T follicular helper cell (primary cell): ENCODE measurements at places on chromosomes 11 and 22.

- DNase-seq = no peak
These were observed 6.9 kb downstream of the MCAT start for GRCh38 chr22:43136255-43136654.

DNA sequence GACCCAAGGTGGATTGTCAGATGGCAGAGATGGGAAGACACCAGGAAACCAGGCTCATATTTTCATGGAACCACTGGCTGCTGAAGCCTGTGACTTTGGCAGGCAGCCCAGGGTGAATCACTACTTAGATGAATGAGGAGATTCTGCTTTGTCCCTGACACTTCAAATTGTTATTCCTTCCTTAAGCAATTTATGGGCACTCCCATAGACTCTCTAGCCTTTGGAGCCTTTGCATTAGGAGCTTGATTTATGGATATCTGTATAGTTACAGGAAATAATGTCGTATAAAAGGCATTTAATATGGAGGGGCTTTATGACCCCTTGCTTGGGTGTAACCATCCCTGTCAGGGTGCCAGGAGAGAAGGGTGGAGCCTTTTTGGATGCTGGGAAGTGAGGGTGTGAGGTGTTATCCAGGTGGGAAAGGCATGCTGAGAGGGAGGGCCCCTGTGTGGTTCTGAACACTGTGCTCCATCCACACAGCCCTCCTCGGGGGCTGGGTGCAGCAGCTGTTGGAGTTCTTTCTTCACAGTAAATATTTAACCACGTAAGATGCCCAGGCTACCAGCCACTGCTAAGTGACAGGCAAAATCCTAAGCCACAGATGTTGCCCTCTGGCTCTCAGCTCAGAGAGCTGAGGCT, 35.3 kb downstream of the IL18 start:
- DNase-seq = no peak

DNA sequence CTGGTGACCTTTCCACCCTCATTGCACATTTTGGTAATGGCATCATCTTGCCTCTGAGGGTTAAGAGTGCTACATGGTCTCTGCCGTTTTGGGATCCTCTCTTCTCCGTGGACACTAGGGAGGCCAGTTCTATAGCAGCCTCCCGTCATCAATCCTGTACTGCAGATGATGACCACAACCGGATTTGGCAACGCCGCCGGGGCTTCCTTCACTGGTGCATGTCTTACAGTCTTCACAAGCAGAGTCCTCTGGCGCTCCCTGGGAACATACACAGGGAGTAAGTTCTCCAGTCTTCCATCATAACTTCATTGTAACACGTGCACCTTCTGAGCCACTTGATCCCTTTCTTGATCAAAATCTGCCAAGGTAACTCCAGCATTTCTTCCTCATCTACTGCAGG, 69.0 kb upstream of the SLC22A12 start:
- DNase-seq = no peak

DNA sequence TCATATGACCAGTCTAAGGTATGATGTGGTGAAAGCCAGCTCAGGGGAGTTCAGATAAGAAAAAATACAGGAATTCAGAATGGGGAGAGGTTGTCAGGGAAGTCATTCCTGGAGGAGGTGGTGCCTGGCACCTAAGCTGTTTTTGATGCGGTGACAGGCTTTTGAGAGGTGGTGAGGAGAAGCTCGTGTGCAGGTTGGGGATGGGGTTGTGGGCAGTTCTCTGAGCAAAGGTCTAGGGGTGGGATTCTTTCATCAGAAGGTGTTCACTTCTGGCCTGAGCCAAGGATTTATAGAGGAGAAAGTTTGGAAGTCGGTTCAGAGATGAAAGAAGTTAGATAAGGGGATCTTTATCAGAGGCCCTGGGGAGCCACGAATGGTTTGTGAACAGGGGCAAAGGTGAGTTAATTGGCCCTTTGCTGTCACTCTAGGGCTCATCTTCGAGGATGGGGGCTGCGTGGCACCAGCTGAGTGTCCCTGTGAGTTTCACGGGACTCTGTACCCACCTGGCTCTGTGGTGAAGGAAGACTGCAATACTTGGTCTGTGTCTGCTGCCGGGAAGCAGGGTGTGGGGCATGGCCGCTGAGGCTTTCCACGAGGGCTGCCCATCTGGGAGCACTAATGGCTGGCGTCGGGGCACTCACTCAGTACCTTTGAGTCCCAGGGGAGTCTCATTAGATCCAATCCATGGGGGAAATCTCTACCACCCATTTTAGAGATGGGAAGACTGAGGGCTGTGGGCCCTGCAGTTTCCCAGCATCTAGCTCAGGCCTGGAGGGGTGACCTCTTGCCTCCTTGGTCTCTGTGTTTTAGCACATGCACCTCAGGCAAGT, 13.4 kb downstream of the OTOG start:
- DNase-seq = no peak

DNA sequence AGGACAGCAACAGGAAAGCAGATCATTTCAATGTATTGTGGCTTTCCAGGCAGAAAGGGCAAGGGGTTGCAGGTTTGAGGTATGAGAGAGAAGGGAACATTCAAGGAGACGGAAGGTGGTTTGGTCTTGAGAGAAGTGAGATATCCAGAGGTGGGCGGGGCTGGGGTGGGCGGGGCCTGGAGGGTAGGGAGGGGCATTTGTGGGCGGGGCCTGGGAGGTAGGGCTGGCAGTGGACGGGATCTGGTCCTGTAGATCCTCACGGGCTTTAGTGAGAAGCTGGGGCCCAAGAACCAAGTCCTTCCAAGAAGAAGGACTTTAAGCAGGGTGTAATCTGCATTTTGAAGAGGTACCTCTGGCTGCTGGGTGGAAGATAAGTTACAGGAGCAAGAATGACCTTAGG, 199.2 kb downstream of the MN1 start:
- no peak for DNase-seq

DNA sequence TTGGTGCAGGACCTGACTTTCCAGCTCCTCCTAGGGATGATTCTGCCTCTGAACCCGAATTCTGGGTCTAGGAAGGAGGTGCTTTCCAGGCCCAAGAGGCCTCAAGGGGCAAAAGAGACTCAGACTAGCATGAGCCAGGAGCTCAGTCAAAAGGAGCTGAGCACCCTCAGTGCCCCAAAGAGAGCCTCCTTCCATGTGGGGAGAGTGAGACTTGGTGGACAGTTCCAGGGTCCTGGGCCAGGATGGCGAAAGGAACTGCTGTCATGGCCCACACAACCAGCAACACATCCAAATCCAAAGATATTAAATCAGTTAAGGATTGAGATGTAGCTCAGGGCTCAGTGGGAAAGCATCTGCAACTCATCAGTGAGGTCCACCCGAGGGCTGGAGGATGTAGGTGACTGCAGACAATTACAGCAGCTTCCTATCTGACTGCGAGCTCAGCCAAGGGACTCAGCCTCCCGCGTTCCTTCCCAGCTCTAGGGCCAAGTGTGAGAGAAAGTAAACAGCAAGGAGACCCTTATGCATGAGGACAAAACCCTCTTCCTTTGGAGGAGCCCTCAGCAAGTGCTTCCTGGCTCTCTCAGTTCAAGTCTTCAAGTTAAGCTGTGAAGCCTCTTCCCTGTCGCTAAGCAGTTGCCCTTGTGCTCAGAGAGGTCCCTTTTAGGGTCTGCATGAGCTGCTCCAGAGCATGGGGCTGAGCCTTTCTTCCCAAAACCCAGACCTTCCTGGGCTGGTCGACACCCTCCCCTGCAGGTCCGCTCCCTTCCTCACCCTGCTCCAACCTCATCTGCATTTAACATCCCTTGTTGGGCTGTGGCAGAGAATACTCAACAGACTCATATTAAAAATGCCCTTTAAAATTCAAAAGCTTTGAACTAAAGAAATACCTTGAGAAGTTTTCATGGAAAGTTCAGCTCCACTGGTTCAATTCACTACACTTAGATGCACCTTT, 35.8 kb downstream of the C11orf58 start:
- DNase-seq = no peak

GRCh38 chr22:40175611-40176244, 2.0 kb upstream of the TNRC6B start:
- DNase-seq = no peak

DNA sequence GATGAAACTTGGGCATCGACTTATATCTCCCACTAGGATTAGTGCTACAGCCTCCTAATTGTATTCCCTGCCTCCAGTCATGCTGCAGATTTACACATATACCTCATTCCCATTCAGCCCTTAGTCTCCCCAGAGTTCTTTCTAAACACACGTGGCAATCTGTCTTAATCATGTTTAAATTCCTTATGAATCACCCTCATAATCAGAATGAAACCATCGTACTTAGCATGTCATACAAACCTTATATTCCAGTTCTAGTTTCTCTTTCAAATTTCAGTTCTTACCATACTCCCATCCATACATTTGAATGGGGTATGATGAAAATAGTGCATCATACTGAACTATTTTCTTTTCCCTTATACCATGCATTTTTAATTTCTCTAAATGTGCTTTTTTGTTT, 6.0 kb upstream of the OR10A2 start:
- no peak for DNase-seq

DNA sequence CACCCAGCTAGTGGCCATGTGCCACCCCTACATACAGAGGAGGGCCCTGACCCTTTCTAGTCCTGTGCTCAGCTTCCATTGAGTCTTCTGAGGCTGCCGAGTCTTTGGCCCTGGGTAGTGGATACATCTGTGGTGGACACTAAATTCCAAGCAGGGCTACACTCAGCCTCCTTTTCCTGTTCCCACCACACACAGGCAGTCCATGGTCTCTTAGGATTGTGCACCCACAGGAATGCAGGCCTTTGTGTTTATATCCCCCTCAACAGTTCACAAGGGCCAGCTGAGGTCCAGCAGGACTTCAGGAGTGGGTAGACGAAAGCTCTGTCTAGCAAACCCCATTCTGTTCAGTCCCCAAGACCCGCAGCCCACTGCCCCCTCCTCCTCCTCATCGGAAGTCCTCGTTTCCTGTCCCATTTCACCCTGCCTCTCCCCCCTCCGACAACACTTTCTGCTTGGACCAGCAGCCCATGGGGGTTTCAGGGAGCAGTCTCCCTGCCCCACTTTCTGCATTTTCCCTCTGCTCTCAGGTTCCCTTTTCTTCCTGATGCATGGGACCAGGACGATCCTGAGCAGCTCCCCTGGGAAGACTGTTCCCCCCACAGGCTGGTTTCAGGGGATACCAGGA, 91.8 kb downstream of the SWAP70 start:
- DNase-seq = no peak

GRCh38 chr11:128701086-128701485, 7.2 kb downstream of the FLI1 start:
- no peak for DNase-seq

GRCh38 chr22:19696504-19697276, 17.6 kb upstream of the SEPTIN5 start:
- no peak for DNase-seq

DNA sequence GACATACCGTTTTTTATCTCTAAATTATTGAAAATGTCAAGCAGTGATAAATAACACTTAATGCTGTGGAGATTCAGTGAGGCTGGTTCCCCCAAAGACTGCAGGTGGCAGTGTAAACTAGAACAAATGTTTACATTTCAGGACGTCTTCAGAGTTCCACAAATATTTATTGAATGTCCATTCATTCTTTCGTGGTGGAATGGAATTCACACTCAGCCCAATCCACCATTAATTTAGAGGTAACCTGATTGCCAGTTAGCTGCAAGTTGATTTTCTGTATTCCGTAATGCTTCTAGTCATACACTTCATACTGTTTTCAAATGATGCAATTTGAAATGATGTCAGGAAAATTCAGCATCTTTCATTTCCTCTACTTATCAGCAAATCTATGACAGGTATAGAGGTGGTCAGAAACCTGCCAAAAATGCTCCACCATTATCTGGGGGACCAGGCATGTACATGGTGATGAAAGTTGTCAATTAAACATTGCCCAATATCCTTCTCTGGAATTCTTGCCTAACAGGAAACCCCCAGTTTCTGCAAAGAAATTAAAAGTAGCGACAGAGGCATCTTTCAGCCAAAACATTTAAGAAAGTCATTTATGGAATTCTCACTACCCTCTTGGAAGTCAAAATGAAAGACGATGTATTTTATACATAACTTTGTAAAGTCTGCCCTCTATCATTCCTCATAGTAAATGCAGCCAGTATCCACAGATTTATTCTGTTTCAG, 94.3 kb upstream of the BMAL1 start:
- no peak for DNase-seq

- no peak for DNase-seq
These were observed 497.2 kb downstream of the NTM start for GRCh38 chr11:131867457-131868257.

DNA sequence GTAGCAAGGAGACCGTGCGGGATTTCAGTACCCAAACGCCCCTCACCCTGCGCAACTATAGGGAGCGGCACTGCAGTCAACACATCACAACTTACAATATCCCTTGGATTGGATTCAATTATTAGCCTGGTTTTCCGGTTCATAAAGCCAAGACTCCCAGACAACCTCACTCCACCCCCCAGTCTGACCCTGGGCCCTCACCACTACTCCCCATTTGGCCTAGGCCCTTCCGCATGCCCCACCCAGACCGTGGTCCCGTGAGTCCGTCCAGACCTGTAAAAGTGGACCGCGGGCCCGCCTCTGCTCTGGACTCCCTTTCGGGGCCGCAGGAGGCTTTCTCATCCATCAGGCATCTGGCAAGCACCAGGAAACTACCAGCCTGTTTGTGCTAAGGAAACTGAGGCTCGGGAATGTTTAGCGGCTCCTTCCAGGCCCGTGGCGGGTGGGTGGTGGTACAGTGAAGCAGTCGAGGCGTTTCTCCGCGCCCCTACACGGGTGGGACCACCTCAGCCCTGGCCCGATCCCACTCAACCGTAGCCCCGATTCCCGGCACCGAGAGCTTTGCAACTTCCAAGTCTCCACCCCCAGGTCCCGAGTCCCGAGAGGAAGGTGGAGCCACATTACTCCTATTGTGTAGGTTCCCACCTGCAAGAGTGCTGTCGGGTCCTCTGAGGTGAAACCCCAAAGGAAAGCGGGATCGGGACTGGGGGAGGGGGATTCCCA, 679 bp upstream of the DPP3 start:
- DNase-seq = no peak

DNA sequence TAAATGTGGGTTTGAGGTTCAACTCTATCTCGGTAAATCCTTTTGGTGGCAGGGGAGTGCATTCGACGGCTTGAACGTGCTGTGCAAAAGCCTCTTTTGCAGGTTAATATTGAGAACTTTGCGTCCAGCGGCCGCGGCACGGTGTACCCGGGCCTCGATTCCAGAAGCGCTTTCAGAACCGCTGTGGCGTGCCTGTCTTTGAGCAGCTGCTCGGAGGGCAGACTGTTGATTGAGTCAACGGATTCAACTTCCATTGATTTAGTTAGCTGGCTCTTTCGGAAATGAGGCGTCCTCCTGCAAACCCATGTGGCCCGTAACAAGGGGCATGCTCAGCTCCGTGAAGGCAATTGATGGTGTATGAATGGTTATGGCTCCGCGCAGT, 1247.8 kb downstream of the BRD1 start:
- no peak for DNase-seq

- no peak for DNase-seq
These were observed 18.9 kb downstream of the BCR start for GRCh38 chr22:23199159-23199558.

DNA sequence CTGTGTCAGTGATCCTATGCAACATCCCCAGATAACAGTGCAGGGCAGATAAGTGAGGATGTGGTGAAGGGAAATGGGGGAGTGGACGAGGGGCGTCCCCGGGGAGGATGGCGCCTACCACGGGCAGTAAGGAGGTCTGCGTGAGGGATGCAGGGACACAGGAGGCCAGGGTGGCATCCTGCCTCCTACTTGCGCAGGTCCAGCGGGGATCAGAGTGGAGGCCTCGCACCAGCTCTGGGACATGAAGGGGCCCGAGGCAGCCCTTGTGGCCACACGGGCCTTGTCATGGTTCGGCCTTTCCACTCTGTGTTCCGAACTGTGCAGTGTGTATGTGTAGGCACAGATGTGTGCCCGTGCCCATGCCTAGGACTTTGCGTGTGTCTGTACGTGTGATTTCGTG, 1227.5 kb downstream of the BRD1 start:
- no peak for DNase-seq
